ENCODE measurements at places on chromosomes 11 and 22.

GRCh38 chr11:45171550-45171949, 25.1 kb downstream of the PRDM11 start:
- DNase-seq: no peak

GRCh38 chr11:83259559-83259958, 26.6 kb downstream of the CCDC90B start:
- no peak for DNase-seq

- no peak for DNase-seq
These were observed 1.5 kb upstream of the SIK3 start for GRCh38 chr11:117099696-117100095.

DNA sequence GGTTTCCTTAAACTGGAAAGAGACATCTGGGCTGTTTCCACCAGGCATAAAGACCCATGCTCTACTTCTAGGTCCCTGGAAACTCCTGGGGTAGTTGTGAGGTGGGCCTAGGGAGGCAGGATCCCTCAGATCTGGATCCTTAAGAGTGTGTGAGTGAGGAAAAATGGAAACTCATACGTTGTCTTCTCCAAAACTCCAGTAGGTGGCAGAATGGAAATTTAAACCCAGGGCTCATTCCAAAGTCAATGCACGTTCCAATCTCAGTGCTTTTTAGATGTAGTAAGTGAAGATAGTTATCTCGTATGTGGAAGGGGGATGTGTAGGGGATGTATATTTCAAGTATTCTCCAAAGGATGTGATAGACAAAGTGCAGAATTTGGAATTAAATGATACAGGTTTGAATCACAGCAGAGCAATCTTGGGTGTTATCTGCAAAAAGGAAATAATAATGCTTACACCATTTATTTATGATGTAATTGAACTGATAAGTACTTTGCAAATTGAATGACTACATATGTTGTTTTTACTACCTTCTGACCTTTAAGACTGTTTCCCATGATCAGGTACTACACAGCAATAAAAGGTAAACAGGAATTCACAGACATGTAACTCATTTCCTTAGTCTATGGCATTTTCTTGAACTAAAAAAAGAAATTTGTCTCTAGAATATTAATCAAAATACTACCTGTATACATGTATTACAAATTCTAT, 13.1 kb upstream of the MMP1 start:
- no peak for DNase-seq

DNA sequence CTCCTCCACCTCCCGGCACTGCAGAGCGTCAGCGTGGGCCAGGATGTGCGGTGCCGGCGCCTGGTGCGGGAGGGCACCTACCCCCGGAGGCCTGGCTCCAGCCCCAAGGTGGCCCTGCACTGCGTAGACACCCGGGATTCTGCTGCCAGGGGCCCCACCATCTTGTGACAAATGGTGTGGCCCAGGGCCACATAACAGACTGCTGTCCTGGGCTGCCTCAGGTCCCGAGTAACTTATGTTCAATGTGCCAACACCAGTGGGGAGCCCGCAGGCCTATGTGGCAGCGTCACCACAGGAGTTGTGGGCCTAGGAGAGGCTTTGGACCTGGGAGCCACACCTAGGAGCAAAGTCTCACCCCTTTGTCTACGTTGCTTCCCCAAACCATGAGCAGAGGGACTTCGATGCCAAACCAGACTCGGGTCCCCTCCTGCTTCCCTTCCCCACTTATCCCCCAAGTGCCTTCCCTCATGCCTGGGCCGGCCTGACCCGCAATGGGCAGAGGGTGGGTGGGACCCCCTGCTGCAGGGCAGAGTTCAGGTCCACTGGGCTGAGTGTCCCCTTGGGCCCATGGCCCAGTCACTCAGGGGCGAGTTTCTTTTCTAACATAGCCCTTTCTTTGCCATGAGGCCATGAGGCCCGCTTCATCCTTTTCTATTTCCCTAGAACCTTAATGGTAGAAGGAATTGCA, 13.5 kb downstream of the TSKU start:
- DNase-seq: no peak

DNA sequence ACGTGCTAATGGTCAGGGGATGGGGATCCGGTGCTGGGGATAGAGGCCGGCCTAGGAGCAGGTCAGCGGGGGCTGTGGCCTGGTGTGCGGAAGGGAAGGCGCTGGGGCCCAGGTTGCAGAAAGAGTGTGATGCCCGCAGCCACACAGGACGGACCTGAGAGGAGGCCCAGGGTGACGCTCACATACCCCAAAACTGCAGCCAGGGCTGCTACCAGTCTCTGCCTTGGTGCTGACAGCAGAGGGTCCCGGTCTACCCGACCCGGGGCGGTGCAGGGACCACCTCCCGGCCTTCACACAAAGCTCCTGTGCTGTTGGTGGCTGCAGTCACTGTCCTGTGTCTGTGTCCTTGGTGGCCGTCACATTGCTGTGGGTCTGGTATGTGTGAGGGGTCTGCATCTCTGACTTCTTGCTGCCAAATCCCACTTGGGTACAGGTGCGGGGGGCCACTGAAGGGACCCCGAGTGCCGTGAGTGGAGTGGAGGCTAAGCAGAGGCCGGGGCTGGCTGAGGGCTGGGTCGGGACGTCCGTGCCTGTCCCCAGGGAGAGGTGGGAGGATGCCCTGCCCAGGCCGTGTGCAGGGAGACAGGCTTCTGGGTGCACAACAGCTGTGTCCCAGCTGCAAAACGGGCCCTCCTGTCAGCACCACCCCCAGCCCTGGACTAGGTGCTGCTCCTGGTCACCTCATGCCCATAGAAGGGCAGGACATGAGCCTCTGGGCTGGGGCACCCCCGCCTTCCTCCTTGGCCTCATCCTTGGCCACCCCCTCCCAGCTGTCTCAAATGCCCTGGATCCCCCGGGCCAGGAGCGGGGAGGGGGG, 1.5 kb downstream of the LSP1 start:
- no peak for DNase-seq

- DNase-seq: peak; percentile 46
These were observed 22.8 kb downstream of the NPAT start for GRCh38 chr11:108199446-108200321.

- no peak for DNase-seq
These were observed 23.1 kb upstream of the CAPRIN1 start for GRCh38 chr11:34028425-34028824.

- no peak for DNase-seq
These were observed 62.1 kb upstream of the AMOTL1 start for GRCh38 chr11:94705891-94706615.

- no peak for DNase-seq
These were observed 1.3 kb downstream of the CARS1 start for GRCh38 chr11:3055891-3056290.

DNA sequence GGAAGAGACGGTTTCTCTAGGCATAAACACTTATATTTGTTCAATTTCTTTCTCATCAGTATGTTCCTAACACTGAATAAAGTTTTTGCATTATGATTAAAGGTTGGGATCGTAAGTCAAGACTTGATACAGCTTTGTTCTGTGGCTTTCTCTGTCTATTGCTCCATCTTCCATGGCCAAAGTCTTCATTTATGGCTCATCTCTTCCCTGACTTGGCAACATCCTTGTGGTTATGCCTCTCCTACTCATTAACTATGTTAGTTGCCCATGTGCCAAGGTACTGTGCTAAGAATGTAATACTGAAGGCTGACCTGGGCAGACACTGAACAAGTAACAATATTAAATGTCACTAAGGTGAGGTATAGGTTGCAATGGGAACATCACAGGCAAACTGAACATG, 1.6 kb upstream of the ACCSL start:
- no peak for DNase-seq

- DNase-seq: no peak
These were observed 71.2 kb downstream of the CLPB start for GRCh38 chr11:72363112-72363511.

DNA sequence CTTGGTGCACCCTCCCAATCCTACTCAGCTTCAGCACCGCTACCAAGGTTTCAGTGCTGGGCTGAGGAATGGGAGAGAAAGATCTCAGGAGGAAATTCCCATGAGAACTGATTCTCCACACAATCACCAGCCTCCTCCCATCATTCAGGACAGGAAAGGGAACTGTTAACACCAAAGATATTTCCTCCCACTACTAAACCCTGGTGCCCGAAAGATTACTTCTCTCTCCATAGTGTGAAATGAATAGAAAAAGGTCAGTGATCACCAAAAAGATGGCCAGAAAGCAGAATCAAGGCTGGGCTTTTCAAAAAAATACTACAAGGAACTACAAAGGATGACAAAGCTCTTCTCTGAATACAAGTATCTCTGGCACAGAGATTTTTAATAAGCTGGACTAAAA, 26.1 kb downstream of the TCIRG1 start:
- DNase-seq: no peak

DNA sequence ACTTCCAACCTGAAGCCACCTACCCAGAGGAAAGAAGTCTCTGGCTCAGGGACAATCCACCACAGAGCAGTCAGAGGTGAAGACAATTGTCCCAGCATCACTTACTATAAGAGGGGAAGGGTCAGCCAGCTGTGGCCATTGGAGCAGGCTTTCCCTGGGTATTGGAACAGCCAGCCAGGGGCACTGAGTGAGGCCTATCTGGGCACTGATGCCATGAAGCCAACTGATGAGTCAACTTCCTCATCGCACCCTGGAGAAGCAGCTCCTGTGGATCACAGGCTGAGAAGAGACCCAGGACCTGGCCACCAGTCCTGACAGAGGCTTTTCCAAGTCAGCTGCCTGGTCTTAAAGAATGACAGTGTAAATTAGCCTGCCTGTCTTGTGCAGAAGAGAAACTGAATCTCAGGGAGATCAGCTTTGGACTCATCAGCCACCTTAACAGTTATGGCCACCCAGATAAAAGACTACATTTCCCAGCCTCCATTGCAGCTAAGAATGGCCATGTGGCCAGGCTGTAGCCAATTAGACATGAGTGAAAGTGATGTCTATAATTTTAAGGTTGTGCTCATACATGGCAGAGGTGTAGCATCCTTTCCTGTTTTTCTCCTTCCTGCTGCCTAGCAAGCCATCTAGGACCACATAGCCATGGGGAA, 19.0 kb downstream of the CHST1 start:
- no peak for DNase-seq

- DNase-seq: no peak
These were observed 9.7 kb downstream of the EHF start for GRCh38 chr11:34630544-34630943.

GRCh38 chr11:12598330-12599256, 75.6 kb upstream of the TEAD1 start:
- no peak for DNase-seq

Measured in naive B cell (primary cell).